ENCODE measurements at places on chromosomes 5 and 9.

GRCh38 chr5:117859176-117859575 is 1129.2 kb downstream of the DTWD2 start:
- no peak for DNase-seq

- DNase-seq: no peak
These were observed 288.9 kb upstream of the KIF2A start for GRCh38 chr5:62017092-62017491.

- DNase-seq: no peak
These were observed 136.1 kb downstream of the GAPVD1 start for GRCh38 chr9:125397736-125398135.

- DNase-seq: no peak
These were observed 81.7 kb upstream of the SPTLC1 start for GRCh38 chr9:92196909-92197308.

- DNase-seq: no peak
These were observed 150.1 kb downstream of the KDM4C start for GRCh38 chr9:6907772-6908381.

- DNase-seq: no peak
These were observed 309.1 kb downstream of the ADAMTS6 start for GRCh38 chr5:65172486-65173129.

- DNase-seq: no peak
These were observed 494.9 kb downstream of the PRR16 start for GRCh38 chr5:120958877-120959485.

DNA sequence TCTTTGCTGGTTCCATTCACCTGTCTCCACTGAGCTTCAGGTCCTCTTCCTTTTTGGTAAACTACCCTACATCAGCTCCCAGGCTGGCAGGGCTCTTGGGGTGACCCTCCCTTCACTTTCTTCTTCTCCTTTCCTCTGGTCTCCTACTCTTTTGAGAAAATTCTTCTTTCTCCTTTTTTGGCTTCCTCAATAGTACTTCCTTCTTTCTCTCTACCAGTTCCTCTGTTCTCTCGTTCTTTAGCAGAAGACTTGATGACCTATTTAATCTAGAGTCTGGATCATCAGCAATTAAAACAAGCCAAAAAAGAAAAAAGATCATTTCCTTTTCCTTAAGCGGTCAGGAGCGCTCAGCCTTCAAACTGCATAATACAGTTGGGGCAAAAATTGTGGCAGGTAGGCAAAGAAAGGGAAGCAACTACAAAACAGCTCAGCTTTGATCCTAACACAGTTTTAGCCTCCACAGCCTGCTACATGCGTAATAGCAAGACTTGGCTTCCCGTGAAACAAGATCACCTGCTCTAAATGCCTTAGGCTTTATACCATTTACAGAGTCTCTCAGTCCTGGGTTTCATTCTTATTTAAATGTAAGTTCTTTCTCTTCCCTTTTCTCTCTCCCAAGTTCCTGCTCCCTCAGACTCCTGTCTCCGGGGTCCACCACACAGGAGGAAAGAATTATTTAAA is 14.0 kb upstream of the GSN start:
- DNase-seq: no peak

GRCh38 chr9:37371565-37372464 is 50.7 kb upstream of the GRHPR start:
- DNase-seq: no peak

GRCh38 chr9:130034570-130034969 is 8.4 kb downstream of the FNBP1 start:
- DNase-seq: no peak

DNA sequence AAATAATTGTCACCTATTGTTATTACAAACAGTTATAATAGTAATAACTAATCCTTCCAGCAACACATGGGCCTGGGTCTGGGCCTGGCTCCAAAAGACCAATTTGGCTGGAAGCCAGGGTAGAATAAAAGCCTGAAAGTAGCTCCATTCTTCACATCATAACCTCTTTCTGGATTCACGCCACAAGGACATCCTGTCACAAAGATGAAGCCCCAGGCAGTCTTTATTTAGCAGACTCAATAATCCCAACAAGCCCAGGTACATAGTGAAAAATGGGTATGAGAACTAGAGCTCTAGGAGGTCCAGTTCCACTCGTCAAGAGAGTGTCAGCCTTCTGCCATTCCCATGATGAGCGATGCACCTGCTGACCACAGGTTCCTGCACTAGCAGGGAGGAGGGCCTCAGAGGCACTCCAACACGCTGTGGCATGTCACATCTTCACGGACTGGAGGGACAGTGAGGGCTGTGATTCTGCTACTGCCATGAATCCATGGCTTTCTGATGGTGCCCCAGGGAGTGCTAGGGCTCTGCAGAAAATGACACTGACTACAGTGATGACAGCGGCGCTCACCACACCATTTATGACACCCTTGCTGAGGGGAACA is 124.9 kb downstream of the SPOCK1 start:
- no peak for DNase-seq

DNA sequence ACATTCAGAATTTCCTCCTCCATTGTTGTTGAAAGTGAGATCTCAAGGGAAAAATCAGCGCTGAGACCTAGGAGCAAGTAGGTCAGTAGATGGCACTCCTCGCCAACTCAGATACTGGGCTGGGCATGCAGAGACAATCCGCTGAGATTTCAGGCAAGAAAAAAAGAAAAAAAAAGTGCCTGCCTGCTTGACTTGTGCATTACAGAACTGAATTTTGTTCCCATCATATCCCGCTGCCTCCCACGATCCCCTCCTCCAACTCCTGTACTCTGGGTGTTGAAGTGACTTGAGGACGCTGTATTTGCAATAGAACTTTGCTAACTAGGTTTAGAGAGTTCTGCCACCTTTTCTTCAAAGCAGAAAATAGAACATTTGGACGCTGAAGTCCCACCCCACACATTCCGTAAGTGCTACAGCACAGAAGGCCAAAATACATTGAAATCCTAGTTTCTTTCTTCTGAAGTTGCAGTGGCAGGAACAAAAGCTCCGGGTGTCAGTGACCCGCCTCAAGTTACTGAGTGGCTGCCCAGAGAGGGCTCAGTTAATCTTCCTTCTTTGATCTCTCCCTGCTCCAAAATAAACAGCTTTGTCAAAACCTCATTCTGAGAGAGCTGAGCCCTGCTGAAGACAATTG is 265.8 kb downstream of the MLLT3 start:
- DNase-seq: peak; percentile 24

Data from Panc1 (cell line).